ENCODE measurements at places on chromosomes 1 and 21. TPM values are rescaled to one million over a fixed set of nuclear protein-coding genes. Genes with fewer than 3 reads are reported as not detected.

GRCh38 chr1:94543001-94543400 is 1.4 kb upstream of the F3 start:
- no peak for DNase-seq

SRRM1 gene
- 50.4 TPM for total RNA-seq

GRCh38 chr1:226764533-226764932 is 25.5 kb upstream of the ITPKB start:
- no peak for DNase-seq

DNA sequence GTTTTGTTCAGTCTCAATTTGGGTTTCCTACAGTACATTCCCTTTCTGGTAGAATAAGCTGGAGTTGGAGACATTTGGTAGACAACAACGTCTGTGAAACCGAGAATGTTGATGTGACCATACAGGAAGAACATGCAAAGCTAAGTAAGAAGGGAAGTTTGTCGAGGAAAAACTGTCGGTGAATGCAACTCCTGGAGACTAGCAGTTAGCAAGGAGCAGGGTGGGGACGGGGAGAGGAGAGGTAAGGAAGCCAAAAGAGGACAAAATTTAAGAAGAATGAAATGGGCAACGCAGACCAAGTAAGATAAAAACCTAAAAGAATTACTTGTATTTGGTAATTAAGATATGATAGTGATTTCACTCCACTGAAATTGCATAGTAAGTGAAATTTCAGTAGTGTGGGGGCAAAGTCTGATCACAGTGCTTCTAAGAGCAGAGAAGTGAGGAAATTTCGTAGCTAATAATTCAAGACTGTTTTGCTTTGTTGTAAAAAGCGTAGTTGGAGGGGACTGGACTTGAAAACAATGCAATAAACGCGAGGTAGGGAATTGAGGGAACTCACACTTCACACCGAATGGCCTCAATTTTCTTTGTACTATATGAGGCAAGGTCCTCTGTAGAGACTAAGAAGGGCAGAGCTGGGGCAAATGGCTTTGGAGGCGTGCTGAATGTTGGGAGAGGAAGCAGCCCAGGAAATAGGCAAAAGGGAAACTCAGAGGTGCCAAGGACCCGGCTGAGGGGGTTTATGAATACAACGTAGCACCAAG is 787 bp upstream of the GIPC2 start:
- DNase-seq = no peak

GRCh38 chr21:37984416-37984815 is 68.2 kb upstream of the KCNJ6 start:
- DNase-seq = no peak

DNA sequence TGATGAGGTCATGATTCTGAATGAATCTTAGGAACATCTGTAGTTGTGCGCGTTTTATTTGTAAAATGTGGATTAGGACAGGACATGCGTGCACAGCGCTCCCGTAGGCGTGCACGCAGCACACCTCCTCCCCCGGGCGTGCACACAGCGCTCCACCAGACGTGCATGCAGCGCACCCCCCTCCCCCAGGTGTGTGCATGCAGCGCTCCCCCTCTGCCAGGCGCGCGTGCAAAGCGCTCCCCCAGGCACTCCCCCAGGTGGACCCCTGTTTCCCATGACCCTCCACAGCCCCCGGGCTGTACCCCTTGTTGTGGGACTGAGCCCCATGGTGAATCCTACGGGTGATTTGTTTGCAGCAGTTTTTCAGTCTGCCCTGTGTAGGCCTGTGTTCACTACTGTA is 61.6 kb downstream of the S100B start:
- no peak for DNase-seq

GRCh38 chr1:3698660-3699408 is 46.5 kb downstream of the TP73 start:
- DNase-seq = no peak

- DNase-seq = no peak
Observed at GRCh38 chr21:42650441-42651421, 2.7 kb upstream of the PDE9A start.

PRR9 gene
- not detected for total RNA-seq

PLA2G2F gene
- not detected for total RNA-seq

DNA sequence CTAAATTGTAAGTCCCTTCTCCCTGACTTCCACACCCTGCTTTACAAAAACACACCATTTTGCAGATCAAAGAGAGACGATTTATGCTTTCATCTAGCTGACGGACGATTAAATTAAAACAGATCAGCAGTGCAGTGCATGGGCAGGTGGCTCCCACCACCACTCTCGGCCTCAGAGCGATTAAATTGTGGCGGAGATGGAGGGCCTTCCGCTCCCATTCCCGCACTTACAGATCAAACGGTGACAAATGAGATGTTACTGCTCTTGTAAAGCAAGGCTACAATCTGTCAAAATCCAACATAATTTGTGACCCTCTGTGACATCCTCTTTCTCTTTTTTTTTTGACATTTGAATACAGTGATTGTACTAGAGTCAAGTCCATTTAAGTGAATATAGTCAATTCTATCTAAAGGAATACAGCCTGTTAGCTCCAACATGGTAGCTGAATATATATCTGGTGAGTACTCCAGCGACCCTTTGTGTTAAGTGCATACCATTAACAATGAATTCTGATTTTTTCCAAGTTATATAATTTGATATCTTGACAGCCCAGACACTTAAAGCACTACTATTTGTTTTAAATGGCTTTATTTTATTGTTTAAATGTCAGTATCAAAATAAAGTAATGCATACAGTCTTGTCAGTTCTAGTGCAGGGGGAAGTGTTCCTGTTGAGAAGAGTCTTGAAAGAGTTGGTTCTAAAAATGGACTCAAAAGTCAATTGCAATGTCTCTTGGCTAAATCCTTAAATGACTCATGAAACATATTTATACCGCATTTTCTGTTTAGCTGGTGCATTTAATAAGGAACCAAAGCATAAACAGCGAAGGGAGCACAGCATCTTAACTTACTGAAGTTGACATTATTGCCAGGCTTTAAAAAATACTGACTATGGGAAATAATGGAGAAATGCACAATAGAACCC is 109.0 kb downstream of the ESRRG start:
- no peak for DNase-seq

OR11L1 gene
- total RNA-seq = not detected

DNA sequence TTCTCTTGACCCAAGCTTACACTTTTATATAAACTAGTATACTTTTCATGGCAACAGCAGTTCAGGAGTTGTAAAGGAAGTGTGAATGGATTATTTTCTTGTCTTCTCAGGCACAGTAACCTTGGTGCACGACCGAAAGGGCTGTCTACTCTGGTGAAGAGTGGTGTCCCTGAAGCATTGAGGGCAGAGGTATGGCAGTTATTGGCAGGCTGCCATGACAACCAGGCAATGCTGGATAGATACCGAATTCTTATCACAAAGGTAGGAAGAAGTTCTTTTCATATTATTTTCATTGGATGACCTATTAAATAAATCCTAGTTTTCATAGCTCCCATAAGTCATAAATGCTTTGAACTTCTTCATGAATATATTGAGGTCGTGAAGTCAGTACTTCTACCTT is 53.9 kb upstream of the GPR52 start:
- no peak for DNase-seq

TFF2 gene
- not detected for total RNA-seq

DNA sequence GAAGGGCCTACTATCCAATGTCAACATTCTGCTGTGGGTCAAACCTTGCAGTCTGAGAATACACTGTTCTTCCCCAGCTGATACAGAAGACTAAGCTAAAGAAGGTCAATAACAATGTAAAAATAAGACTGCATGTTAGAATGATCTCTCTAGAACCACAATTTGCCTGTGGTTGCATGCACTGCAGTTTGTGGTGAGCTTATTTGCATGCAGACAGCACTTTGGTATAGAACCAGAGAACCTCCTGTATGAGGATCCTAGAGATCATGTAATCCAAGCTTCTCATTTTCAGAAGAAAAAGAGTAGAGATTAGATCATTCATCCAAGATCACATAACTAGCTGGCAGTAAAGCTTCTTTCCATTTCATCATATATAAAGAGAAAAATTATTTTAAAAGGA is 15.8 kb downstream of the SYNJ1 start:
- no peak for DNase-seq

GRCh38 chr1:154446292-154446691 is 41.1 kb downstream of the IL6R start:
- DNase-seq = no peak

SMAP2 gene
- total RNA-seq = 9.5 TPM

All from NCI-H460 (cell line).